ENCODE measurements at places on chromosomes 1 and 21.
A peak's percentile ranks its signal among the peaks of the same experiment; 100 is the strongest.

DNA sequence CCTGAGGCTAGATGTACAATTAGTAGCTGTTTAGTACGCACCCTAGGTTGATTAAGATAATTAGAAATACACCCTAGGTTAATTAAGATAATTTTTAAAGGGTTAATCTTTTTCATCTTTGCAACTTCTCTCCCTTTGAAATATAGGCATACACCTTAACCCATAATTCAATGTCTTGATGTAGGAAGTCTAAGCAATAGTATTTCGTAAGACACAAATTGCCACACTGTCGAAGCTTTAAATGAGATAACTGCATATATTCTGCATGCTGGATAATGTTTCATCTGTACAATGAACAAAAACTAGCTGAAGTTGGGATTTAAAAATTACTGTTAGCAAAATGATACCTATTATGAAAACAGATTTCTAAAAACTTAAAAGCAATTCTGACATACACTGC, 122.9 kb downstream of the EVI5 start:
- DNase-seq = no peak

DNA sequence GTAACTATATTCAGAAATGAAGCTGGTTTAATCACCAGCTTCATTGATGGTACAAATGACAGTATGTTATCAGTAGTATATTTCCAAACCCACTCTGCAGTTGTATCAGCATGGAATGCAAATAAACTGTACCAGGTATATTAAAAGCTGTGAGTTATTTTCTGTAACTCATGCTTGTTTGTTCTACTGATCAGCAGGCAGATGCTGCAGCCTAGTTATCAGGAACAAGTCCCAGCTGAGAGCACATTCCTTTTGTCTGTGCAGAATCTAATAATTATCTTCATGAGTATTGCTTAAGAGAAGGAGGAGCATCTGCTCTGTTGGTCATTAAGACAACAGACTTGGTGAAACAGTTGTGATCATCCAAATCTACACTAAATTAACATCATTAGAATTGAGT, 1331.1 kb downstream of the MRPL39 start:
- peak; percentile 7 for DNase-seq

GRCh38 chr1:2556277-2556677, at the start of gene TNFRSF14:
TNFRSF14 (plus strand) TSS chr1:2556371; CDS start chr1:2556665, 294 bp downstream.
- DNase-seq = no peak

DNA sequence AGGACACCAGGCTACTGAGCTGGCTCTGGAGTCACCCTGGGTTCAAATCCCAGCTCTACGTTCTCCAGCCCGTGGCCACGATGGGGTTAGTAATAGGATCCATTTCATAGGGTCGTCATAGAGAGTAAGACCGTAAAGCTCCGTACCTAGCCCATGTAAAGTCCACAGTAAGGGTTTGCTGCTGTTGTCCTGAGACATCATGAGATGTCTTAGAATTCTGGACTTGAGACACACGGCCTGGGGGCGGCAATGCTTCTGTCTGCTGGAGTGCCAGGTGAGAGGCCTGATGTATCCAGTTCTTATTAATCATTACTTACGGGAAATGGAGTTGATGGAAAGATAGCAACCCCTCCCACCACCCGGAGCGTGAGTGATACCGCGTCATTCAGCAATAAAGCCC, 3.6 kb downstream of the TCP10L start:
- no peak for DNase-seq

GRCh38 chr21:43690346-43690745, 28.6 kb upstream of the PDXK start:
- no peak for DNase-seq

DNA sequence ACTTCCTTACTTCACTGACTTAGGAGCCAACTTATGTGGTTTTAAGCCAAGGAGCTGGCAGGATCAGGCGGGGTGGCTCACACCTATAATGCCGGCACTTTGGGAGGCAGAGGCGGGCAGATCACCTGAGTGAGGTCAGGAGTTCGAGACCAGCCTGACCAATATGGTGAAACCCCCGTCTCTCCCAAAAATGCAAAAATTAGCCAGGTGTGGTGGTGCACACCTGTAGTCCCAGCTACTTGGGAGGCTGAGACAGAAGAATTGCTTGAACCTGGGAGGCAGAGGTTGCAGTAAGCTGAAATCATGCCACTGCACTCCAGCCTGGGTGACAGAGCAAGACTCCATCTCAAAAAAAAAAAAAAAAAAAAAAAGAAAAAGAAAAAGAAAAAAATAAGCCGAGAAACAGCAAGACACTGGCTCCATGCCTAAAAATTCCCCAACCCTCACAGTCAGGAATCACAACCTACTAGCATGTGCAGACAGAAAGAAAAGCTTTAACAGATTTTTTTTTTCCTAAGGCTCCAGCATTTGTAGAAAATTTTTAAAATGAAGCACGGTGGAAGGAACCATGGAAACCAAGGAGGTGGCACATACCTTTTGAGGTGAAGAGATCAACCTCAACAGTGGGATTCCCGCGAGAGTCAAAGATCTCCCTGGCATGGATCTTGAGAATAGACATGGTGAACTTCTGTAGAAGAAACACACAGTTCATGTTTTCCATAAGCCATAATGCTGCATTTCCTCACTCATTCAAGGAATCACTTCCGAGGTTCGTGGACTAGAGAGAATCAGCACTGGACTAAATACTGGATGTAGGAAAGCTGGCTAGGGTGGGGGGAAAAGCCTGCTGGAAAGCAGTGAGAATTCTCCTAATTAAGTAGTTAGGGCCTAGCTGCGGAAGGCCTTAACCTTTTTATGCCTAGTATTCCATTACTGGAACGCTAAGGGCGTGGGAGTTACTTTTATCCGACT, 4.0 kb downstream of the ENO1 start:
- no peak for DNase-seq

- peak; percentile 37 for DNase-seq
These were observed 21.3 kb downstream of the GPR137B start for GRCh38 chr1:236163463-236164153.

- DNase-seq = no peak
These were observed 55.1 kb downstream of the COL18A1 start for GRCh38 chr21:45460011-45460565.

GRCh38 chr1:191176131-191176530, 698.5 kb upstream of the BRINP3 start:
- DNase-seq = no peak

DNA sequence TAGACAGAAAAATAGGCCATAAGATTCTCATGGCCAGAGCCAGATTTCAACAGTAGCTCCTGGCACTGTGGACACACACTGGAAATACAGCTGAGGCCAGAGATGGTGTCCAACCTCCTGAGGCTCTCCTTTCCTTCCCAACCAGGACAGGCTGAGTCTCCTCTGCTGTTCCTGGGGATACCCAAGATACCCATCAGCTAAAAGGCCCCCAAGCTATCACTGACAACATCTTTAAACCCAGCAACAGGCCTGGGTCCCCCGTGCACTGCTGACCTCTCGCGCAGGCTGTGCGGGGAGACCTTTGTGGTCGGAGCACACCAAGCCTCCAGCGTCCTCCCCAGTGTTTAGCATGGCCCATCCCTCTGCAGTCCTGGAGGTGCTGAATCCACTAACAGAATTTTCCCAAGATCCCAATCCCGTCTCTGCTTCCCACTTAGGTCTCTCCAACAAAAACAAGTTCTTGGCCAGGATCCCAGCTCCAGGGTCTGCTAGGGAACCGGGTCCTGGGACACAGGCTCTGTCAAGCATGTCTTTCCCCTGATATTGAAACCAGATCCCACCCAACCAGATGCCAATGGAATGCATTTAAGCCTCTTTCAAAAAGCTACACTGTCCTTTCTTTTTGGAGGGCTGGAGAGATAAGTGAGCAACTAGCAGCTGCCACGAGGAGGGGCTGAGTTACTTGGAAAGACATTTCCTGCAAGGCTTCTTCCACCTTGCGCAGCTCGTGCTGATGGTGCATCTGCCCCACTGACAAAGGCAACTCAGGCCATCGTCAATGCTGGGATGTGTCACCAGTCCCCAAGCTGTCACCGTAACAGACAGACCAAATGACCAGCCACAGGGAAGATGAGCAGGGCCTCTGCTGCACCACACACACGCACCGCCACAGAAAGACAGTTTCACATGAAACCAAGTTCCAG, 73.2 kb downstream of the BCAR3 start:
- peak; percentile 67 for DNase-seq

- no peak for DNase-seq
These were observed 11.7 kb downstream of the STX12 start for GRCh38 chr1:27784700-27785099.

GRCh38 chr1:6143395-6143794, 36.7 kb downstream of the CHD5 start:
- DNase-seq = no peak

- no peak for DNase-seq
These were observed 5.1 kb downstream of the ABCG1 start for GRCh38 chr21:42223826-42224575.

- no peak for DNase-seq
These were observed 5.0 kb downstream of the ADAMTS1 start for GRCh38 chr21:26840201-26840600.

DNA sequence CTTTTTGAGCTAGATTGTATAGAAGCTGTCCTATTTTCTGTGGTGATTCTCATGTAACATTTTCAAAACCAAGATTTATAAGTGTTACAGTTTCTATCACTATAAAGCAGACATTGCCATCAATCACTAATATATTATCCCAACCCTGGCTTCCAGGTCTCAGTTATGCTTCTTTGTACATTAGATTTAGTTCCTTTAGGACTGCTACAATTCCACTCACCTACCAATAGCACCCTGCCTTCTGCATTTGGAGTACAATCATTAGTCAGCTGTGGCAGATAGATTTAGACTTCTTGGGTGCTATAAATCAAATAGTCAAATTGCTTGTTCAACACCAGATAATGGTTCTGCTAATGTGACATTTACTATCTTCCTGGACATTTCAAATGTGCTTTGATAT, 281.6 kb downstream of the BRINP3 start:
- DNase-seq = no peak

- DNase-seq = peak; percentile 17
These were observed 167.6 kb downstream of the PCBP3 start for GRCh38 chr21:45811136-45811535.

DNA sequence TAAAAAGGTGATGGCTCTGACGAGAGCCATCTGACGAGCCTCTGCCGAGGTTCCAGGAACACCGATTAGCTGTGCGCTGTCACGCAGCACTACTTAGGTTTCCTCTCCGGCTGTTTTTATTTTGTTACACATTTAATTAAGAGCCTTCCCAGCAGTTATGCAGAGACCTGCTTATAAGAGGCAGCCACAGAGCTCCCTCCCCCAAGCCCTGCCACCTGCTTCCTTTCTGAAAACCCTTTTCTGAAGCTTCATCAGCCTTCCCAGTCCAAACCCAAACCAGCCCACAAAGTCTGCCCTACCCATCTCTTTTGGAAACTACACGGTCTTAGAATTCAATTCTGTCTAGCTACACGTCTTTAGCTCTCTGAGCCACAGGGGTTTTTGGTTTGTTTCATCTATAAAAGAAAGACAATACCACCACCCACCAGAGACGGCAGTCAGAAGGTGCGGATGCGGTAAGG, 49.1 kb downstream of the ERI3 start:
- DNase-seq = no peak

DNA sequence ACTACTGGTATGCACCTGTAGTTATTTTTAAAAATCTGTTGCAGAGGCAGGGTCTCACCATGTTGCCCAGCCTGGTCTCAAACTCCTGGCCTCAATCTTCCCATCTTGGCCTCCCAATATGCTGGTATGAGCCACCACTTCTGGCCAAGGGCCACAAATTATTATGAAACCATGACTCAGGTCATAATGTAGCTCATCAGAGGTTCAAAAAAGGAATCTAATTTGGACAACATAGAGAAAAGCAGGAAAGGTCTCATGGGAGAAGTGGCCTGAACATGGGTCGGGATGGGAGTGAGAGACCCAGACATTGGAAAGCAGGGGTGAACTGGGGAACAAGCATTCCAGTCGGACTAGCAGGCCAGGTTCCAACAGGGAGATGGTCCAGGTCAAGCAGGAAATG, 45.2 kb upstream of the C1orf198 start:
- no peak for DNase-seq

- DNase-seq = no peak
These were observed 8.9 kb upstream of the ADORA3 start for GRCh38 chr1:111512132-111512889.

GRCh38 chr1:156682166-156682890, 5.1 kb upstream of the NES start:
- peak; percentile 82 for DNase-seq

DNA sequence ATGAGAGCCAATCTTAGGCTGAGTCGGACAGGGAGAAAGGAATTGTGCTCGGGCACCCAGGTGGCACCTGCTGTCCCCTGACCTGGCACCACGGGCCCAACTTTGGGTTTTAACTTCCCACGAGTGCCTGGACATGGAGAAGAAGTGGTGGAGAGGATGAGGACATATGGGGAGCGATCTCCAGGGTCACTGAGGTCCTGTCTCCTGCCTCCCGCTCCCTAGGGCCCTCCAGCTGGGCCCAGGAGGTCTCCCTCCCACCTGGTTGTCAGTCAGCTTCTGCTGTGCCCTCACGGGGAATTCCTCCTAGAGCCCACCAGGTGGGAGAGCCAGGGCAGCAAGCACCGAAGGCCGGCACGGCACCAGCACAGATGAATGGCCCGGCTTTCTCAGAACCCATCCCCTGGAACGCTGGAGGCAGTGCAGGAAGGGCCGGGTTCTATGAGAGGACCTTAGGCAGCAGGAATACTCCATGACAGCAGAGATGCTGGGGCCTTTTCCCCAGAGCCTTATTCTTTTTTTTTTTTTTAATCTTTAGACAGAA, 435.5 kb downstream of the CAMTA1 start:
- no peak for DNase-seq

DNA sequence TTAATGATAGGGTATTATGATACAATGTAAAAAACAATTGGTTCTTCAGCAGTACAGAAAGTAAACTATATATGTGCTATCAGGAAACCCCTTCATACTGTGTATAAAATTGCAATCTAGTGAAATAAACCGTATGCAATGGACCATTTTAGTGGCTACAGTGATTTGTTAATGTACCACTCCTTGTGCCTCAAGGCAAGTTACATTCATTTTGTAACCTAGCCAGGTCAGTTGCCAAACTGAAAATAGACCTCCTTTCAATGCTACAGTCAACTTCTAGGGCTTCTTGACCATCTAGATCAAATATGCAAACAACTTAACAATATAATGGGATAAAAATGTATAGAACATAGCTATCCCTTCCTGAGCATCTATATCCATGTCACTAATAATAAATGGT, 52.0 kb upstream of the RAVER2 start:
- no peak for DNase-seq
